SHP77 treated with DMSO at 0.1 percent for 48 hours (cell line): ENCODE measurements at places on chromosomes 2 and 18.

DNA sequence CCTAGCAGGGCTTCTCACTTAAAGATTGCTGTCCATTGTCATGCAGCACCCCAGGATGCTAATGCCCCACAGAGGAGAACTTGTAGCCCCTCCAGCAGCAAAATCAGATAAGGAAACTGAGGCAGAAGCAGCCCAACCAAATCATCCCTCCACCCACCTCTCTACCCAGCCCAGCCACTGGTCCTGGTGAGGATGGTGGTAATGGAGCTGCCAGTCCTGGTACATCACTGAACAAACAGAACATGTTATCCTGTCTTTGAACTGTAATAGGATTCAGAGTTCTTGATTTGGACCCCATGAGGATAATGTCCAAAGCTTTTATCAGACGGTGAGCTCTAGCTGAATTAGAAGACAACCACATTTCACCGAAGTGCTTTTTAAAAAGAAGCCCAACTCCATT, 113.2 kb downstream of the MRO start:
- no peak for DNase-seq

GRCh38 chr2:1546023-1546591, 132.8 kb downstream of the TPO start:
- peak; percentile 64 for DNase-seq

- no peak for DNase-seq
Observed at GRCh38 chr18:9337873-9338272, 3.3 kb downstream of the TWSG1 start.

DNA sequence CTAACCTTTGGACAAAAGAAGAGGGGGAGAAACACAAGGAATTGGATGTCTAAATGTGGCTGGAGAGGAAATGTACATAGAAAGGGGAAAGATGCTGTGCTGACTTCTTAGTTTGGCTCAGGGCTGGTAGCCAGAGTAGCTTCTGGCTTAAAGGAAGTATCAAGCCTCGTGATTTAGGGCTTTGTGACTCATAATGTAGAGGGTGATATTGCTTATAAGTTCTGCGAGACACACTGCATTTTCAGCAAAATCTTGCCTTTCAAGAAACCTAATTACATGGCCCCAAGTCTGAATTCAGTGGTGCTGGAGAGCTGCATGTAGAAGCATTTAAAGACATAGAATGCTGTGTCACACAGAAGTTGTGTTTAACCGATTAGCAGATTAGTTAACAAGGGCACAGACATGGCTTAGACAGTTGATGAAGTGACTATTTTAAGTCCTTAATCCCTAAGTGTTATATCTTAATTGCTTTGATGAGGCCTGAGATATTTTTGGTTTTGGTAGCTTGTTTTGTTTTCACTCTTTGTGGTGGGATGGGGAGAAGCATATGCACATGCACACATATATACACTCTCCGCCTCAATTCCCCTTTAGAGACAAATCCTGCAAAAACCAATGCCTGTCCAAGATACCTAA, 66.4 kb downstream of the EPAS1 start:
- no peak for DNase-seq

- DNase-seq, result no peak
Observed at GRCh38 chr2:167652401-167652800, 595.0 kb downstream of the STK39 start.

DNA sequence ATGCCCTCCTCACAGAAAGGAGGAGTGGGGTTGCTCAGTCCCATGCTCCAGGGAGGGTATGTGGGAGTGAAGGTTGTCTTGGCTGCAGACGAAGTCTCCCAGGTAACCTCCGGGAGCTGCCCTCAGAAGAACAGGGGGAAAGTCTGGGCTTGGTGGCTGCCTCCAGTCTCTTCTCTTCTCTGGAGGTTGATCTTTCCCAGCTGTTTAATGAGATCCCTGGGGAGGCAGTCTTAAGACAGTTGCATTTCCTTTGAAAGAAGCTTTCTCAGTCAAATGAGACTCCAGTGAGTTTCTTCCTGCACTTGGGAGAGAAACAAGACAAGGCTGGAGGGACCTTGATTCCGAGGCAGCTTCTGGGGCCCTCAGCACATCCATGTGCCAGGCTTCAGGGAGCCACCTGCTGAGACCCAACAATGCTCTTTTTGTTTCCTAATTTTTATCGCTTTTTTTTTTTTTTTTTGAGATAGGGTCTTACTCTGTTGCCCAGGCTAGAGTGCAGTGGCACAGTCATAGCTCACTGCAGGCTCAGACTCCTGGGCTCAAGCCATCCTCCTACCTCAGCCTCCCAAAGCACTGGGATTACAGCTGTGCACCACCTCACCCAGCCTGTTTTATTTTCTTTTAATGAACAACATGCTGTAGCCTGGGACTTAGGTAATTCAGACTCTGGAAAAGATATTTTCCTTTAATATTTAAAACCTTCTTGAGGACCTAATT, 71.7 kb upstream of the TPO start:
- no peak for DNase-seq
